Fibroblast of villous mesenchyme (primary cell): ENCODE measurements at places on chromosomes 13 and 19. TPM values are rescaled to one million over a fixed set of nuclear protein-coding genes. Genes with fewer than 3 reads are reported as not detected.

PRKD2 gene
- 11.7 and 12.2 TPM in 2 replicates for total RNA-seq

LILRA1 gene
- not detected in 2 replicates for total RNA-seq

C5AR1 gene
- total RNA-seq, result 0.32 and 0.43 TPM in 2 replicates

- peak; percentile 70 for DNase-seq
Observed at GRCh38 chr19:2528675-2529101, 52.8 kb downstream of the GADD45B start.
